ENCODE measurements at places on chromosomes 1 and 21. TPM values are rescaled to one million over a fixed set of nuclear protein-coding genes. Genes with fewer than 3 reads are reported as not detected.

Gene TNNT2
- total RNA-seq: not detected

Gene SFN
- total RNA-seq: 0.20 TPM

Gene F3
- 0.80 TPM for total RNA-seq

Gene ANKRD34A
- 0.05 TPM for total RNA-seq

Gene CCDC18
- total RNA-seq: 5.7 TPM

Gene VSIG8
- total RNA-seq: not detected

Gene MROH9
- total RNA-seq: not detected

Gene MX2
- 16.9 TPM for total RNA-seq

Gene KDF1
- total RNA-seq: not detected

Gene RPL22
- total RNA-seq: 140 TPM

Gene DCST1
- total RNA-seq: not detected

All from mammary microvascular endothelial cell (primary cell).